ENCODE measurements at places on chromosomes 2 and 18.

DNA sequence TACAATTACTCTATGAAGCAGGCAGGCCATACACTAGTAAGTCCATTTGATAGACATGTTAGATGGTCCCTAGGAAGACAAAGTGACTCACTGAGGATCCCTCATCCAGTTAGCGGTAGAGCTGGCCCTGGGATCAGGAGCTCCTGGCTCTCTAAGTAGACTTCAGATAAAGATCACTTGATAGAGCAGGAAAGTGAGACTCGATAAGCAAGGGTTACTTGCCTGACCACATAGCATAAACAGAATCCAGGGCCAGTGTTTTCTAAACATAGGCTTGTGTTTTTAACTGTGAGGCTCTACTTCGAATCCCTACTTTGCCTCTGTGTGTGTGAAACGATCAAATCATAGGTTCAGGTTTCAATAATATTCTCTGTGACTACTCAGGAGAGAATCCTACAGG, 355.2 kb upstream of the TRIB2 start:
- DNase-seq, result no peak

GRCh38 chr18:902229-902628, 2.4 kb upstream of the ADCYAP1 start:
- DNase-seq, result no peak

GRCh38 chr2:96870626-96871255, 861 bp upstream of the SEMA4C start:
- no peak for DNase-seq

- no peak for DNase-seq
These were observed 25.5 kb downstream of the ZNF521 start for GRCh38 chr18:25326361-25326952.

DNA sequence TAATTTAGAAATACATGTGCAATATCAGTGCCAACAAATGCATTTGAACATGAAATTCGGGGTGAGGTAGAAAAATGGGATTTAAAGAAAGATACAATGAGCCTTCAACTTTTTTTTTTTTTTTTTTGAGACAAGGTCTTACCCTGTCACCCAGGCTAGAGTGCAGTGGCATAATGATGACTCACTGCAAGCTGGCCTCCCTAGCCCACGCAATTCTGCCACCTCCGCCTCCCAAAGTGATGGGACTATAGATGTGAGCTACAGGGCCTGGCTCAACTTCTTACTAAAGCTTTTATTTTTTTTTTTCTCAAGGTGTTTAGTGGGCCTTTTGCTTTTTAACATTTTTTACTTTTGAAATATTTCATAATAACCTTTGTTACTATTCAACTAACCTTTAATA, 365.6 kb downstream of the LRRTM4 start:
- DNase-seq, result no peak
